ENCODE measurements at places on chromosomes 5 and 9. TPM values are rescaled to one million over a fixed set of nuclear protein-coding genes. Genes with fewer than 3 reads are reported as not detected.

The BARHL1 gene
- not detected for total RNA-seq

The MYOZ3 gene
- total RNA-seq: 0.30 TPM

The CACNA1B gene
- total RNA-seq: under 0.01 TPM

The TMOD1 gene
- total RNA-seq: 33.5 TPM

DNA sequence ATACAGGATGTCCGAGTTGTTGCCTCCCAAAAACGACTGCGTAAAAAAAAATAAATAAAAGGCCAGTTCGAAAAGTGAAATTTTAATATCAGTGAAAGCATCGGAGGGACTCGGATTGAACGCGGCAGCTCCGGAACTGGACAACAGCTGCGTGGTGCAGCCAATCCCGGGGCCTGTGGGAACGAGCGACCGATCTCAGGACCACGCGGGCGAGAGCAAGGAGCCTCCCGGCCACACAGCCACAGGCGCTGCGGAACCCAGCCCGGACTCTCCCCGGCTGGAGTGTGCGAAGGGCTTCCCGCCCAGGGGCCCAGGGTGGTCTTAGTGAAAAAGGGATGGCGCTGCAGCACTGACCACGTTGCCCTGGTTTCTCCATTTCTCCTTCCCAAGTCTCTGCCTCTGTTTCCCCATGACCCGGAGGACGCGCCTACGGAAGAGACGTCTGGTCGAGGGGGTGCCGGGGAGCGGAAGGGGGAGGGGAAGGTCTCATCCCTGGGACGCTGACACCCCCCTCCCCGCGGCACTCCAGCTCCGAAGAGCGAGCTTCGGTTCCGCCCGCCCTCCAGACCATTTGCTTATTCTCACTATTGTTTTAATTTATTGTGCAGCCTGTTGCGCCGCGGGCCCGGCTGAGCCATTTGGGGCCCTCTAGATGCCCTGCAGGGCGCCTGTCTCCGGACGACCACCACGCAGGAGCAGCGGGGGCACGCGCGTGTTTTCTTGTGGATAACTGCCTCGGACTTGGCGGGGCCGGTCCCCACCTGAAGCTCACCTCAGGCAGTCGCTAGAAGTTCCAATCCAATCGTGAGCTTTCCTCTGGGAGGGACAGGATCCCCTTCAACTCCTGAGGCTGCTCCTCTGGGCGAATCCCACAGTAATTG, 303.0 kb downstream of the PARP8 start:
- no peak for DNase-seq

The C9orf153 gene
- 1.5 TPM for total RNA-seq
